Caki2 (cell line): ENCODE measurements at places on chromosomes 12 and 14.
A peak's percentile ranks its signal among the peaks of the same experiment; 100 is the strongest.

DNA sequence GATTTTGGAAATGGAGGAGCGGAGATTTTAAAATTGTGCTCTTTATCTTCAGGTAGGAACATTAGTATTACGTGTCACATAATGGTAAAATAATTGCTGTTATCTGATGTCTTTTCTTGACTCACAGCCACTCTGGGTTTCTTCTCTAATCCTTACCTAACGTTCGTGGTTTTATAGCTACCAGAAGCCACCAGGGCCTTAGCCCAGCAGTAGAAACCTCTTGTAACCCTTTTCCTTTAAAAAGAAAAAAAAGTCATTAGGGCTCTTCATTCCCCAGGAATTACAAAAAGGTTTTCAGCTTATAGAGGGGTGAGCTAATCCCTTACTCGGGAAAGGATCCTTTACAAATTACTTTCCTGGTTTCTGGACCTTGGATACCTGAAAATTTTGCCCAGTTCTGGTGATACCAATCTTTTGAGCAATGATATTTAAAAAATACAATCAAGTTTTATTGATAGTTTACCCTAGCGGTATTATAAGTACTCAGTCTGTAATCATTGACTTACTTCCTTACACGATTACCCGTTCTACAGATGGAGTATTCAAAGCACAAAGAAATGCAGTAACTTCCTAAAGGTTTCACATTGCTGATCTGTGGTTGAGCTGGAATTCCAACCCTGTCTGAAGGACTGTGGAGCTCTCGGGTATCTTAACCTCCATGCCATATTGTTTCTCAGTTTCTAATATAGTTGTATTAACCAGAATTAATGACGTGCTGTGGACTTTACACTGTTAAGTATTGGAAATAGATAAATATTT, 1.6 kb downstream of the GABARAPL1 start:
- peak; percentile 55 for DNase-seq

DNA sequence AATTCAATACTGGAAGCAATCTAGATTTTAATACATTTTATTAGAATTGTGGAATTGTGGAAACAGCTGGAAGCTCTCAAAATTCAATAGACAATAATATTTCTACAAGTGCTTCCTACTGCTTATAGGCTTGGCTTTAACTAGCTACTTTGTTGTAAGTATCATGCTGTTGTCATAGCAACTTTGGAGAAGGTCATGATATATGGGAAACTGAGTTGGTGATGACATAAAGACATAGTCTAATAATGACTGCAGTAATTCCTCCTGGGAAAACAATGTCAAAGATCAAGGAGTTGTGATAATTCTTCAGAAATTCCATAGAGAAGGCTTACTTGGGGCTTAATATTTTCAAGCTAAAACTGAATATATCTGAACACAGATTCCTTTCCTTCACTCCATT, 266.6 kb downstream of the KIF21A start:
- no peak for DNase-seq

DNA sequence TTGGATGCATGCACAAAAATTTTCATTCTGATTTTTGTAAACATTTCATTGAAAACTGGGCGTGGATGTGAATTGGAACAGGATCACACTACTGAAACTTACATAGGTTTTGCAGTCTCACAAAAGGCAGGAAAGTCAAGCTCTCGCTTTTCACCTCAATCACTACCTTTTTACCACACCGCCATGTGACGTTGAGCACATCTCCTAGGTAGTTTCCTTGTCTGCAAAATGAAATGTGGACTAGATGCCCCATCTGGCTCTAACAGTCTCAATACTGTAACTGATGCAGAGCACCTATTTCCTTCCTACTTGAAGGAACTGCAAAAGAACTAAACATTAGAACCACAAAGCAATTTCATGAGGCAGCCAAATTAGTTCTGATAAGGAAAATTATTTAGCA, 4.4 kb upstream of the YY1 start:
- no peak for DNase-seq

GRCh38 chr14:20811986-20812975, 9.6 kb upstream of the RNASE1 start:
- DNase-seq, result no peak

GRCh38 chr12:219891-220352, 6.0 kb upstream of the SLC6A12 start:
- DNase-seq, result peak; percentile 23

DNA sequence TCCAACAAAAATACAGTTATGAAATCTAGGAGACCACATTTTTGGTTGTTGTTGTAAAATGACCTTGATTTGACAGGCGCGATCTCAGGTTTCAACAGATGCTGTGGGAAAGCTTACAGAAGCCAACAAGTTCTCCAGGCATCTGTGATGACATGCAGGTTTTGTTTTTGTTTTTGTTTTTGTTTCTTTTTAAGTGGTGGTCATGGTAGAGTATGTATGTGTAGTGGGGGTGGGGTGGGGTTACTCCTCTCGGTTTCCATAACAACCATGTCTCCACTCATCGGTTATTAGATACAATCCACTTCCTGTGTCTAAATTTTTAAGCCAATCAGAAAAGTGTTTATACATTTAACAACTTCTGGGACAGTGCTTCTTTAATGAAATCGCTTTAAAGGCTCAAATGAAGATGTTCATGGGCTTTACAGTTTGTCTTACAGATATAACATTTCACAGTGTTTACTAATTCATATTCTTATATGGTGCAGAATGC, 199.9 kb upstream of the FOXN3 start:
- DNase-seq, result no peak

DNA sequence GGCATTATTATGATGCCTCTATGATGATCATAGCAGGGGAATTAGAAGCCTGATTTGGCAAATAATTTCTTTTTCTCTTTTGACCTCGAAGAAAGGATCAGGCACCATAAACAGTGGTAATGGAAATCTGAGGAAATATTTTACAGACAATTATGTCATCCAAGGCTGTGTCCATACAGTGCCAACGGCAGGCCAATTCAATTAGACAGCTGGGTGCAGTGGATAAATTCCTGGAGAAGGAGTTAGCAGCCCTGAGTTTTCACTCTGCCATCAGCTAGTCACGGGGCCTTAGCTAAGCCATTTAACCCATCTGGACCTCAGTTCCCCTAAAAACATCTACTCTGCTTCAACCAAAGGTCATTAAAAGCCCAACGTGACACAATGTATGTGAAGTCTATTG, 4.1 kb downstream of the TPH2 start:
- no peak for DNase-seq

- no peak for DNase-seq
Observed at GRCh38 chr12:128763395-128763794, 60.4 kb downstream of the SLC15A4 start.

GRCh38 chr12:29216266-29216665, 67.2 kb downstream of the FAR2 start:
- DNase-seq, result no peak

- peak; percentile 95 for DNase-seq
Observed at GRCh38 chr12:128940974-128941373, 87.7 kb downstream of the GLT1D1 start.

DNA sequence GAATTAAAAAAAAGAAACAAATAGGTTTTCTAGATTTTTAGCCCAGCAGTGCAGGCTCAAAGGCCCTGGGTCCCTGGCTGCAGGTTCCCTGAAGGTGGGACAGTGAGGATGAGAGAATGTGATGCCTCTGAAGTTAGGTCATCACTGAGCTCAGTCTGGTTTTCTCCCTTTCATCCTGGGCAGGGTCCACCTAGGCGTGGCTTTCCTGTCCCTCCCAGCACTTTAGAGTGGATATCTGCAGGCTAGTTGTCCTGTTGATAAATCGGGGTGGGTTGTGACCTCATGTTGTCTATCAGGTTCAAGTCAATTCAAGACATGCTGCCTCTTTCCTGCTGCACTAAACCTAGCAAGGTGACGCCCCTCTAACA, 60.9 kb downstream of the MAP1LC3B2 start:
- no peak for DNase-seq

DNA sequence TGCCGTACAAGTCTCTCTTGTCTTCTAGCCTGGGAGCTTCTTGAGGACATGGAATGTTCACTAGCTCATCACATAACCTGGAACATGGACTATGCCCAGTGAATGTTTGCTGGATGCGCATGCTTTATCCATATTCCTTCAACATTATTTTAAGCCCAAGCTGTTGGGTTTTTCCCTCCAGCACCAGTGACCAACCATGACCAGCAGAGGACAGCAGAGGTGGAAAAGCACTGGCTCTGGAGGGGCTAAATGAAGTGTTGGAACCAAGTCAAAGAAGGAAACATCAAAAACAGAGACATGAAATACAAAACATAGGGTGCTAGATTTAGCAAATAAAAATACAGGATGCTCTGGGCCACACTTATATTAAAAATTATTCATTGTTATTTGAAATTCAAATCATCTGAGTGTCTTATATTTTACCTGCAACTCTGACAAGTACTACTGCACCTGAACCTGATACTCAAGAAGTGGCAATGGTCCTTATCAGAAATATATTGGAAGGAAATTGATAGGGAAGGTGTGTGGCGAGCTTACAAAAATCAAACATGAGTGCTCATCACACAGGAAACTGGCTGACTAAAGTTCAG, 23.1 kb upstream of the HELB start:
- peak; percentile 31 for DNase-seq

DNA sequence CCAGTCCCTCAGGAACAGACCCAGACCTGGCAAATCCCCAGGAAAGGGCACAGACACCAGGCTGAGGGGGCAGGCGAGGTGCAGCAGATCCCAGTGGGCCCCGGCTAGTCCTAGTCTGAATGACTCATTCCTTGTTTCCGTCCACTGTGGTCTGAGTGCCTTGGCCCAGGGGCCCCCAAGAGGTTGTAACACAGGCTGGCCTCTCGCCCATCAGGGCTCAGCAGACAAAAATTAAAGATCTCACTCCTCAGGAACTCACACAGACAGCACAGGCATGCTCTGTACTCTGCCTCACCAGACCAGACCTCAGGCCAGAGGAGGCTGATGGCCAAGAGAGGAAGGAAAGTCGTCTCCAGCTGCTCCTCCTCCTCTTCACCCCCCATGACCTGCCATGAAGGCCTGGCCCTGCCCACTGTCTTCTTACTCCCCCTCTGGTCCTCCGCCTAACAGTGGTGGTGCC, 7.7 kb upstream of the LTBP2 start:
- DNase-seq, result peak; percentile 90

GRCh38 chr14:39005044-39005880, 97.8 kb downstream of the SEC23A start:
- no peak for DNase-seq
